ENCODE measurements at places on chromosomes 5 and 9. TPM values are rescaled to one million over a fixed set of nuclear protein-coding genes. Genes with fewer than 3 reads are reported as not detected.

- peak; percentile 39 for DNase-seq
Observed at GRCh38 chr9:36980148-36980974, 53.7 kb downstream of the PAX5 start.

GRCh38 chr5:39515881-39516280 is 91.1 kb upstream of the DAB2 start:
- DNase-seq, result no peak

Gene TMC1
- not detected for total RNA-seq

Gene GLDC
- total RNA-seq, result 4.6 TPM

DNA sequence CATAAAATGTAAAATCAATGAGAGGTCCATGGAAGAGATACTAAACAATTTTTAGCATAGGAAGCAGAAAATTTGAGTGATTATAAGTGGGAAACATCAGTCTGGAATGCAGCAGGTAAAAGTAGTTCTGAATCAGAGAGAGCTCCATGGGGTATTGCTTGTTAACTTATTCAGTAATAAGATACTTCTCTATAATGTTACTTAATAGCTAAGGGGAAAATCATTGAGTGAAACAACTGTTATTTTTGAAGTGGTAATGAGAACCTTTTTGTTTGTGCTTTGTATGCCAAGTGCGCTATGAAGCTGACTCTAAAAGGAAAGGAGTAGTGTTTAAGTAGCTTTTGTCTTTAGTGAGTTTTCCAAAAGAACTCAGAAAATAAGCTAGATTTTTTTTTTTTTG is 95.2 kb downstream of the ERBIN start:
- no peak for DNase-seq
